ENCODE measurements at places on chromosomes 16 and 17.

DNA sequence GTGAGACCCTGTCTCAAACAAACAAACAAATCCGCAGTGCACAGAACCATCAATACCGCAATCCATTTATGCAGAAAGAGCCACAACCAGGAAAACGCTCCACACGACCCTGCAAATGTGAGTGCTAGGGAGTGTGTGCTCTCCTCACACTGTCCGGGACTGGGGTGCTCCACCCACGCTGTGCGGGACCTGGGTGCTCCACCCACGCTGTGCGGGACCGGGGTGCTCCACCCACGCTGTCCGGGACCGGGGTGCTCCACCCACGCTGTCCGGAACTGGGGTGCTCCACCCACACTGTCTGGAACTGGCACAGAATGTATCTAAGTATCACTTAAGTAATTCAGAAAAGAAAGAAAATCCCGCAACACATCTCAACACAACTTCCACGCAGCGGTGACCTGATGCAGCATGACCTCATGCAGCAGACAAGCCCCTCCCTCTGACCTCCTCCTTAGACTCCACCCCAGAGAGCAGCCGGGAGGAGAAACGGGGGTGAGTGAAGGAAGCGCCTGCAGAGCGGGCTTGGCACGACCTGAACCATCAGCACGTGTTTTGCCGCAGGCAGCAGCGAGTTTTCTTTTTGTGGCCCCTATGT lies 38.5 kb downstream of the ZNF276 start:
- H3K27me3 ChIP-seq, result no peaks in the 10 kb centered on the region
- H3K4me1 ChIP-seq, result no peaks in the 10 kb centered on the region
- DNase-seq, result no peak

- H3K36me3 ChIP-seq, result no peaks in the 10 kb centered on the region
- no peak overlapping the region for H3K4me3 ChIP-seq
- H3K27ac ChIP-seq, result no peak overlapping the region
- DNase-seq, result no peak
- H3K4me1 ChIP-seq, result peaks cover 4% of the 10 kb centered on the region
Observed at GRCh38 chr17:40153603-40154236, 13.4 kb downstream of the CASC3 start.

- H3K36me3 ChIP-seq, result no peaks in the 10 kb centered on the region
- H3K27ac ChIP-seq, result no peak overlapping the region
- peaks cover 4% of the 10 kb centered on the region for H3K4me1 ChIP-seq
- H3K27me3 ChIP-seq, result no peaks in the 10 kb centered on the region
Observed at GRCh38 chr17:67578142-67578457, 139.6 kb upstream of the NOL11 start.

DNA sequence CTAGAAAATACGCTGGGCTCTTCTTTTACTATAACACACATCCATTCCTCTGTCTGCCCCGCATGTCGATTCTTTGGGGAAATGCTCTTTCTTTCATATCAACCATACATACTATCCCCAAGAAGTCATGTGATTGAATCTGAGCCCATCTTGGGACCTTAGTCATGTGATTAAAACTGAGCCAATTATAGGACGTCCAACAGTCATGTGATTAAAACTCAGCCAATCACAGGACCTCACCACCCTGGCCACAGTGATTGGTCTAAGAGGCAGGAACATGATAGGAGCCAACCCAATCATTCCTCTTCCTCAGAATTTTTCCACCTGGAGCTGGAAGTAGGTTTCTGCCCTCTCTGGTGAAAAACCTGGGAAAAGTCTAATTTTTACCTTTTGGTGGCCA lies 78.8 kb downstream of the TMEM114 start:
- DNase-seq, result no peak
- H3K36me3 ChIP-seq, result no peaks in the 10 kb centered on the region
- no peaks in the 10 kb centered on the region for H3K4me1 ChIP-seq
- no peak overlapping the region for H3K4me3 ChIP-seq

DNA sequence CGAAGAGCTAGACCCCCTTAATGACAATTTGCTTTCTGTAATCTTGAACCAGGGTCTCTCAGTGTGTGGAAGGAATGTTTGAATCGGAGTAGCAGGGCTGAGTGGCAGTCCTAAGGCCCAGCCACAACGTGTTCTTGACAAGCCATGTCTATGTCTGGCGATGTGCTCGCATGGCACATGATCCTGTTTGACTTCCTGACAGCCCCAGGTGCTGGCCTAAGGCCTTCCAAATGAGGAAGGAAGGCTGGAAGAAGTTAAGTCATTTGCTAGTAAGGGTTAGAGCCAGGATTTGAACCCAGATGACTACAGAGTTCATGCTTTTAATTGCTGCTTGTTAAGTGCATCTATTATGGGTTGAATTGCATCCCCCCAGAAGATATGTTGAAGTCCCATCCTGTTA lies 486.7 kb downstream of the MAF start:
- no peaks in the 10 kb centered on the region for H3K36me3 ChIP-seq
- no peak overlapping the region for H3K27ac ChIP-seq
- peaks cover 5% of the 10 kb centered on the region for H3K4me1 ChIP-seq
- H3K27me3 ChIP-seq, result no peaks in the 10 kb centered on the region

DNA sequence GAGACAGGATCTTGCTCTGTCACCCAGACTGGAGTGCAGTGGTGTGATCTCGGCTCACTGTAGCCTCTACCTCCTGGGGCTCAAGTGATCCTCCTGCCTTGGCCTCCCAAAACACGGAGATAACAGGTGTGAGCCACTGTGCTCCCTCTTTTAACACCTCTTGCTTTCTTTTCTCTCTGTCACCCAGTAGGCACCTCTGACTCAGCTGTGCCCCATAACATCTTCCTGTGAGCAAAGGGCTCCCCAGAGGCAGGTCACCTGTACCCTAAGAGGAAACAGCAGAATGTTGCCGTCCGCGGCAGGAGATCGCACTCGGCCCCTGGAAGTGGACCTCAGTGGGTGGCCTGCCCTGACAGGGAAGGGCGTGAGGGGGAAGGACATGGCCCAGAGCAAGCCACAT lies 918 bp upstream of the NLRC3 start:
- no peaks in the 10 kb centered on the region for H3K36me3 ChIP-seq
- no peak overlapping the region for H3K27ac ChIP-seq

DNA sequence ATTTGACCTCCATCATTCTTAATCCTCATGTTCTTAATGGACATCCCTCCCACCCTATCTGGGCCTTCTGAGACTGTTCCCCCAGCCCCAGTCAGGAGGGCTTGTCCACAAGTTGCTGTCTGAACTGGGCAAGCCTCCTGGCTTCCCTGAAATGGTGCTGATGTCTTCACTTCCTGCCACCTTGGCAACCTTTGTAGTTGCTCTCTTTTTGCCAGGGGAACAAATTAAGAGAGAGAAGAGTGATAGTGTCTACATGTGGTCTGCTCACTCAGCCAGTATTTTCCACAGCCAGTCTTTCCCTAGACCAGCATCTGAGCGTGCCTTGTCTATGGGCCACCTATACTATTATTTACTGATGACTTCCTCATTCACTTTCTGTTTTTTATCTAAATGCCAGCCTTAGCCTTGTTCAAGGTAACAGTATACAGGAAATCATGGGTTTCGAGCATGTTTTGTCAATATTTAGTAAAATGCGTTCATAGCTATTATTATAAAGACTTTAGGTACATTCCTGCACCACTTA lies 710.1 kb downstream of the MAF start:
- no peak for DNase-seq
- H3K36me3 ChIP-seq, result no peaks in the 10 kb centered on the region
- H3K27me3 ChIP-seq, result no peaks in the 10 kb centered on the region
- no peaks in the 10 kb centered on the region for H3K4me1 ChIP-seq

- H3K36me3 ChIP-seq, result no peaks in the 10 kb centered on the region
- H3K4me3 ChIP-seq, result no peak overlapping the region
- H3K27me3 ChIP-seq, result no peaks in the 10 kb centered on the region
- no peak overlapping the region for H3K27ac ChIP-seq
- DNase-seq, result no peak
Observed at GRCh38 chr16:70158261-70158939, 15.2 kb upstream of the CLEC18C start.

- DNase-seq, result no peak
- peaks cover 4% of the 10 kb centered on the region for H3K4me1 ChIP-seq
- peak overlapping the region; percentile 96 for H3K4me3 ChIP-seq
- H3K27me3 ChIP-seq, result no peaks in the 10 kb centered on the region
- H3K27ac ChIP-seq, result peak overlapping the region; percentile 80
Observed at GRCh38 chr17:7233701-7234082, 625 bp downstream of the DVL2 start.

DNA sequence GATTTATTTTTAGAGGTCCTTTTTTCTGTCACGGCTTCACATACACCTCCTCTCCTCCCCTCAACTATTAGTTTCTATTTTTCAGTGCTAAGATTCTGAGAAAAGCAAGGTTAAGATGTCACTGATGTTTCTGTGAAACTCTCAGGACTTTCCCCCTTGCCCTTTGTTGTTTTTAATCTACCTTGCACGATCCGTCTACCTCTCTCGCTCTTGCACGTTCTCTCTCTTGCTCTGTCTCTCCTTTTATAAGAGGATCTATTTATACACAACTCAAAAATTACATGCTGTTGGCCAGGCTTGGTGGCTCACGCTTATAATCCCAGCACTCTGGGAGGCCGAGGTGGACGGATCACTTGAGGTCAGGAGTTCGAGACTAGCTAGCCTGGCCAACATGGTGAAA lies 43.6 kb downstream of the RPA1 start:
- no peak overlapping the region for H3K27ac ChIP-seq
- no peaks in the 10 kb centered on the region for H3K27me3 ChIP-seq
- H3K4me3 ChIP-seq, result no peak overlapping the region
- DNase-seq, result no peak

DNA sequence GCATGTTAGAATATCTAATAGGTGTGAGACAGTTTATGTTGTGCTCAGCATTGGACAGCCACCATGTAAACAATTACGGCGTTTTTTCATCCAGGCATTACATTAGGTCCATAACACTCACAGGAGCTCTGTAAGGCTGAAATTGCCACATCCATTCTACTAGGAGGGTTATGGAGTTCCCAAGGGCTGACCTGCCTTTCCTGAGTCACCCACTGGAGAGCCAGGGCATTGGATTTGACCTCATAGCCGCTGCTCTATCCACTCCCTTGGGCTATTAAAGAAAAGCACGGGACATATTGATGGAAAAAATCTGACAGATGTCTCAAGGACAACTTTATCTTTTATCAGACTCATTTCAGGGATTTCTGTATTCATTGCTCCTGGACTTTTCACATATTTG lies 306.3 kb upstream of the HSBP1 start:
- no peaks in the 10 kb centered on the region for H3K36me3 ChIP-seq
- no peak for DNase-seq
- H3K27me3 ChIP-seq, result no peaks in the 10 kb centered on the region
- H3K4me3 ChIP-seq, result no peak overlapping the region
- H3K27ac ChIP-seq, result no peak overlapping the region
- H3K4me1 ChIP-seq, result no peaks in the 10 kb centered on the region

DNA sequence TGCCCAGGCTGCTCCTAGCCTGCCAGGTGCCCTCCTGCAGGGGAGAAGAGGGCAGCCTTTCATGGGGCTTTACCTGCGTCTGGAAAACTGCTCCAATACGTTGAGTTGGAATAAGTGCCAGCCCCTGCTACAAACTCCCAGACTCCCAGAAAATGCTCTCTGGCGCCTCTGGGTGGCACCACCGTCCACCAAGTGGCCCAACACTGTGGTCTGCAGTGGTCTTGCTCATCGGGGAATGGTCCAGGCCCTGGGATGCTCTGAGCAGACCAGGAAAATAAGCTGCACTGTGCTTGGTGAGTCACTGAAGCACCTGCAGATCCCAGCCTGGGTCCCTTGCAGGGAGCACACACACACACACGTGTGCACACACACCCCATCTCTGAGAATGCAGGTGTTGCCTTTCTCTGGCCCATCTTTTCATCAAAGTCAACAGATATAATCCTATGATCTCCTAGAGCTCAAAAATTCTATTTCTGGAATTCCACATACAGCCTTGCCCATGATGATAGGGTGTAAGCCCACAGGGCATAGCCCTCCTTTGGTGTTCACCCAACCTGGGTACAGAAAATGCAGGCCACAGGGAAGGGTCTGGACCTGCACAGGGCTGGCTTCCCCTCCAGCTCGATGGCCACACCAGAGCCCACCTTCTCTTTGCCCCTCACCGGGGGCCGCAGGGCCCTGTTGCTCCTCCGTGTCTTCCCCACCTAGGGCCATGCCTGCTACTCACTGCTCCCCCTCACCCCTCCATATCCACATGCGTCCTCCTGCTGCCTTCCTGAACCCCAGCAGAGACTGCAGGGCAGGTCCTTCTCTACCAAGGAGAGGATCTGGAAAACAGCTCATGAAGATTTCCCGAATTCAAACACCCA lies 20.5 kb downstream of the CDIP1 start:
- no peak overlapping the region for H3K4me3 ChIP-seq
- no peak for DNase-seq
- no peaks in the 10 kb centered on the region for H3K27me3 ChIP-seq
- H3K36me3 ChIP-seq, result no peaks in the 10 kb centered on the region
- H3K4me1 ChIP-seq, result peaks cover 6% of the 10 kb centered on the region
- no peak overlapping the region for H3K27ac ChIP-seq

DNA sequence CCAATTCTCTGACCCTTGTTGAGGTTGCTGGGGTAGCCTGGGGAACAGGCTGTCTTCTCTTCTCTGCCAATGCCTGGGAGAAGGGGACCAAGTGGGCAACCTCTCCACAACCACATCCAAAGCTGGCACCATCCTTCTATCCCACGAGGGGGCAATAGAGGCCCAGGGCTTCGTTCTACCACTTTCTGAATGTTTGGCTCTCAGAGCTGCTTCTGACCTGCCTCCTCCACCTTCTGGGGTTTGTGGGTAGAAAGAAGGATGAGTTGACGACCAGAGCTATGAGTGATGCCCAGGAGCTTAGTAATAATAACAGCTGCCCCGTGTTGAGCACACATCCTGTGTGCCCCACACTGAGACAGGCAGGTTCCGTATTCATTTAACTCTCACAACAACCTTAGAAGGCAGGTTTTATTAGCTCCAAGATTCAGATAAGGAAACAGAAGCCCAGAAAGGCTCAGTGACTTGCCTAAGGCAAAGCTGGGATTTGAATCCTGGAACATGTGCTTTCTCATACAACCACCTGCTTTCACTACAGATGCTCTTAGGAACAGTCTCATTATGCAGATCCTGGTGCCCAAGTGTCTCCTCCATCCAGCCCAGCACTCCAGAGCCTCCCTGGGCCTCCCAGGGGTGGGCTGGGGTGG lies 11.1 kb downstream of the TSPOAP1 start:
- H3K36me3 ChIP-seq, result no peaks in the 10 kb centered on the region
- H3K4me3 ChIP-seq, result no peak overlapping the region
- no peaks in the 10 kb centered on the region for H3K4me1 ChIP-seq
- H3K27me3 ChIP-seq, result no peaks in the 10 kb centered on the region
- DNase-seq, result peak; percentile 17

DNA sequence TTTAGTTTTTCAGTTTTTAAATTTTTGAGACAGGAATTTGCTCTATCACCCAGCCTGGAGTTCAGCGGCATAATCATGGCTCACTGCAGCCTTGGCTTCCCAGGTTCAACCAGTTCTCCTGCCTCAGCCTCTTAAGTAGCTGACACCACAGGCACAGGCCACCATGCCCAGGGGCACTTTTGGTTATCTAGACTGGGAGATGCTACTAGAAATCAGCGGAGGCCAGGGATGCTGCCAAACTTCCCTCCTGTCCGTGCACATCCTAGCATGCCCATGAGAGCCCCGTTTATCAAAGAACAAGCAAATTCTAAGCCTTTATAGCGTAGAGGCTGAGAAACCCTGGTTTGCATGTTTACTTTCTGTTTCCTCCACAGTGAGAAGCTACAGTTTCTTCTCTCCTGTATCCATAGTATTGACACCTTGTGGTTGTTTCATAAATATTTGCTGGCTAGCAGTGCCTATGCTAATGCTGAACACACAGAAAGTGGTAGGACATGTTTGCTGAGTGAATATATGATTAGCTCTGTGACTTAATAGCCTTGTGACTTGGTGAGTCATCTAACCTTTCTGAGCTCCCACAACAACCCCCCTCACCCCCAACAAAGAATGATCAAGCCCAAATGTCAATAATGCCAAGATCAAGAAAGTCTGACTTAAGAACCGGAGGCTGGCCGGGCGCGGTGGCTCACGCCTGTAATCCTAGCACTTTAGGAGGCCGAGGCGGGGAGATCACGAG lies 39.2 kb upstream of the MAF start:
- no peak overlapping the region for H3K4me3 ChIP-seq
- no peaks in the 10 kb centered on the region for H3K36me3 ChIP-seq
- no peaks in the 10 kb centered on the region for H3K27me3 ChIP-seq
- no peak for DNase-seq
